GM23248 (cell line): ENCODE measurements at places on chromosomes 5 and 9.

DNA sequence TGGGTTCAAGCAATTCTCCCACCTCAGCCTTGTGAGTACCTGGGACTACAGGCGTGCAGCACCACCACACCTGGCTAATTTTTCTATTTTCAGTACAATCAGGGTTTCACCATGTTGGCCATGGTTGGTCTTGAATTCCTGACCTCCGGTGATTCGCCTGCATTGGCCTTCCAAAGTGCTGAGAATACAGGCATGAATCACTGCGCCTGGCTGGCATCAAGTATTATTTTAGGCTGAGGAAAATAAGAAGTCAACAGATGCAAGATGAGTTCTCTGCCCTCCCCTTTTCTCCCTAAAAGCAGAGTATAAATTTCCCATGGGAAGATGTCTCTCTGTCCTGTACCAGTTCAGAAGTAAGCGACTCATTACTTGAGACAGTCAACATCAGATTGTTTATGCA, 71.5 kb downstream of the ELAVL2 start:
- no peak for DNase-seq

DNA sequence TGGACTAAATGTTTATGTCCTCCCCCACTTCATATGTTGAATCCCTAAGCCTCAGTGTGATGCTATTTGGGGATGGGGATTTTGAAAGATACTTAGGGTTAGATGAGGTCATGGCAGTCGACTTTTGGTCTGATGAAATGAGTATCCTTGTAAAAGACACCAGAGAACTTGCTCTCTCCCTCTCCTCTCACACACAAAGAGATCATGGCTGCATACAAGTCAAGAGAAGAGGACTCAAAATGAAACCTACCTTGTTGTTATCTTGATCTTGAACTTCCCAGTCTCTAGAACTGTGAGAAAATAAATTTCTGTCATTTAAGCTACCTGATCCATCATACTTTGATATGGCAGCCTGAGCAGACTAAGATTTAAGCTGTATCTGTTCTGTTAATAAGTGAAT, 144.0 kb upstream of the HAPLN1 start:
- no peak for DNase-seq

DNA sequence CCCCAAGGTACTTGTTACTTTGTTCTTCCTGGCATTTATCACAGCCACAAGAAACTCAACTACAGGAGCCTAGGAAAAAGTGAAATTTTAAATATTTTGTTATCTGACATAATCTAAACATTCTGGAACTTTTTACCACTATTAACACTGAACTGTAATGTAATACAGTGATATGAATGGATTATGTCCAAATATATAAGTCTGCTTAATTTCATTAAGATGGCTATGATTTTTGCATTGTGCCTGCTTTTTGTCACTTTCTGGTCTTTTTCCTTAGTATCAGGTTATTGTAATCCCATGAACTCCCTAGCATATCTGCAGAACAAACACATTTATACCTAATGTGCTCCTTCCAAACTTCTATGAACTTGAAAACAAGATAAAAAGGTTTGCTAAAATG, 35.8 kb downstream of the PJA2 start:
- DNase-seq, result no peak

DNA sequence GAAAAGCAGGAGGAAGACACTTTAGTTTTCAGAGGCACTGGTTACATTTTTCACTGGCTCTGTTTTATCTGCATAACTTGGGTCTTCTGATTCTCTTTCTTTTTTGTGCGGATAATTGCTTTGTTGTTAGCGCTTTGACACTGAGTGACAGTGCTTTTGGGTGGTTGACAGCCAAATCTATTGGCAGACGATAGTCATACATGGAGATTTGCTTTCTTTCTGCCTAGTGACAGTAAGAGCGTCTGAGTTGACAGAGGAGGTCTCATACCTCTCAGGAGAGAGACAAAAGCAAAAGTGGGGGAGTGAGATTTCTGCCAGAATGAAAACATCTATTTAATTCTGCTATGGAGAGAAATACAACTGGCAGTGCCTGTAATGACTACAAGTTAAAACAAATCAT, 2278.0 kb upstream of the WWC1 start:
- DNase-seq, result no peak

DNA sequence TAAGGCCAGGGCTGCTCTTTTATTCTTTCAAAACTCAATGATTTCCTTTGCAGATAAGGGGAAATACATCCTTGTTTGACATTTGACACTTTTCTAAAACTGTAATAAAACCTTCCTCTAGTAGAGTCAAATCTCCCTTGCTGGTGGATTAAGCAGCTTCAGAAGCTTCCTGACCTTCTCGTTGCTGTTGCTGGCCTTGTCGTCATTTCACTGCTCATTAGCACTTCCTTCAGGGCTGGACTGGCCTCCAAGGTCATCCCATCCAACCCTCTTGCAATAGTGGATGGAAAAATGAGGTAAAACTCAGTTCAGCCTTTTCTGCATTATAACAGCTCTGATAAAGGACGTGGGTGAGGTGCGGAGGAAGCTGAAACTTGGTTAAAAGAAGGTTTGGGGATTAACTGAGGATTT, 1.1 kb upstream of the ADAMTSL1 start:
- peak; percentile 63 for DNase-seq

GRCh38 chr9:77832639-77833038, 184.5 kb upstream of the GNA14 start:
- DNase-seq, result no peak

DNA sequence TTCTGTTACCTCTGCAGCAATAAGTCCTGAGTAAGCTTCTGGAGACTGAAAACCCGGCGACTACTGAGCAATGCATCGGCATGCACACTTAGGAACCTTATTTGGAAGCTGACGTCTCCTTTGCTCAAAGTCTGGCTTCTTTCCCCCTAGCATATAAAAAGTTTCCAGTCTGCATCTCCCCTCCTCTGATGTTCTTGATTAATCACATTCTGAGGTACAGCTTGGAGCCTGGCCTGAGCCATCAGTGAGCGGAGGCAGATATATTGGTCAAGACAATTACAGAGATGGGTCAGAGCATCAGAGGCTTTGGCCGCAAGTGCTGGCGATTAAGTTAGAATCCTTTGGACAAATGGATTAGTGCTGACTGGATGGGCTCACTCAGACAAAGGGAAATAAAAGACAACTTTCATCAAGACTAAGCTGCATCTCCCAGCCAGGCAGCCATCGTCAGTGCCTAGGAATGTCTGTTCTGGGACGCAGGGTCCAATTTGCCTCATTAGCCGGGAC, 140.7 kb downstream of the MTX3 start:
- peak; percentile 72 for DNase-seq

DNA sequence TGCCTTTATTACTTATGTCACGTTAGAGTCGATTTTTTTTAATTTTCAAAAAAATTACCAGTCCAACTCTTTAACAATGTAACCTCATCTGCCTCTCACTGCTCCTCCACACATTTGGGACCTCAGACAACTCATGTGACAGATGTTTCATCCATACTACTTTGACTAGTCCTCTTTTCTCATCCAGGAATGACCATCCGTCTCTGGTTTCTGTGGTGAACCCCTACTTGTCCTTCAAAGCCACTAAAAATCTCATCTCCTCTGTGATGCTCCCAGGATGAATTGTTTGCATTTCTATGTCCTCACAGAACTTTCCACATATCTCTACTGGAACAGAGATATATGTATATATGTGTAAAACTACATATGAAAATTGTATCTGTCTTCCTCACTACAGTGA, 149.8 kb upstream of the ZNF462 start:
- DNase-seq, result no peak

- peak; percentile 72 for DNase-seq
Measured at GRCh38 chr5:96660971-96661854, 963 bp upstream of the CAST start.

DNA sequence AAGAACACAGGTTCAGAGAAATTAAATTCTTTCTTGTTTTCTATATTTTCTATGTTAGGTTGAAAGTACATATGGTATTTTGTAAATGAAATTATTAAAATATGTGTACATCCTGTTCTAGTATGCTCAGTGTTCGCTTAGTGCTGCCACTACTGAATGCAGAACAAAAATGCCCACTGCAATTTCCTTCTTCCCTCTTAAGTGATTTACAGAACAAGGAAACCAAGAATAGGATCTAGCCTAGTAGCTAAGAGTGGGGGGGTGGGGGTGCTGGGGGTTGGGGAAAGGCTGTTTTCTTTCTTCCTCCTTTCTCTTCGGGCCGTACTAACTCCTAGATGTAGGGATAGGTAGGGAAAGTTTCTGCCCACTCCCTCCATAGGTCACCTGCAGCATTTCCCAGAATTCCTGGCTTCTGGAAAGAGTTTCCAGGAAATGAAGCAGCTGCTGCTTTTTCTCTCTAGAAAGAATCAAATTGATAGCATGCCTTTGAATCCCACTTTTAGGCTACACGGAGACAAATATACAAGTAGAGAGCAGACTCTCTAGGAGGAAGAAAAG, 15.7 kb downstream of the SPATA9 start:
- no peak for DNase-seq

DNA sequence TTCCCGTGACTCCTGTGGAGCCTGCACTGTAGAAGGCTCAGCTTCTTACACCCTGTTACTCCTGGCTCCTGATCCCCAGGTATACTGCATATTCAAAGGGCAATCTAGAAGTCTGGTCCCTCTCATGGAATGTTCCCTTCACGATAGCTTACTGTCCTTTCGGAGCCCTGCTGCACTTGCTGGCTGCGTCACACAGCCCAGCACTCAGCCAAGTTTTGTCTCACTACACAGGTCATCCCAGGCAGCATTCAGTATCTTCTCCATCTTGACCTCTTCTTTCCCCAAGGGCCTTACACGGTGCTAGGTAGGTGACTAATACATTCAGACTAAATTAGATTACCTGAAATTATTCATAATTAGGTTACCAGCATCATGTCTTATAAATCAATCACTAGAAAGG, 123.7 kb downstream of the WDR41 start:
- no peak for DNase-seq

DNA sequence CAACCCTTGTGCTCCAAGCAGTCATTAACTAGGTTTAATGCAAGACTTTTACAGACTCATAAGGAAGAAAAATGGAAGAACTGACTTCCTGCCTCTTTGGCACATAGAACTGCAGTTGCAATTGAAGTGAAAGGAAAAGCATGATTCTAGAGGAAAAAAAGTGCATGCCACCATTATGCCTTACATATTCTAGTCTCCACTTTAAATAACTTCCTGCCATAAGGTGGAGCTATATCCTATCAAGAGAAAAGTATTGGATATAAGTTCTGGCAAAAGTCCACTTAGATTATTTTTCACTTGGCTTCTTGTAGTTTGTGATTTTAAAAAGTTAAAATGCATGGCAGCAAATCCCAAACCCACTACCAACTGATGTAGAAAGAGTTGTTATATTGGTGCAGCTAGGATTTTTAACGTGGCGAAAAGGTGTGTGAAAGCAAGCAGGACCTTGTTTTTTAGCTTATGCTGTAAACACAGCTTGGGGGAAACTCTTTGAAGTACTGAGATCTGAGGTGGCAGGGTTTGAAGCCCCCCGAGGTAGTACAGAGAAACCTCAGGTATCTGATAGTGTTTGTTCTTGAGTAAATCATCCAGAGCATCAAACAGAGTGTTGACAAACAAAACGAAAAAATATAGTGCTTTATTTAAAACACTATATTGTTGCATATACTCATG, 117.9 kb downstream of the ANXA1 start:
- DNase-seq, result peak; percentile 21

- no peak for DNase-seq
Measured at GRCh38 chr5:88661806-88662207, 221.2 kb downstream of the MEF2C start.

- no peak for DNase-seq
Measured at GRCh38 chr9:71985297-71985911, 74.0 kb downstream of the C9orf85 start.

- DNase-seq, result no peak
Measured at GRCh38 chr5:149757956-149758355, 27.8 kb downstream of the PPARGC1B start.

- DNase-seq, result no peak
Measured at GRCh38 chr5:56574778-56575177, 240.6 kb upstream of the MAP3K1 start.

- peak; percentile 87 for DNase-seq
Measured at GRCh38 chr9:20315677-20316076, 306.6 kb downstream of the MLLT3 start.

- peak; percentile 62 for DNase-seq
Measured at GRCh38 chr9:91117959-91118703, 243.6 kb downstream of the AUH start.

DNA sequence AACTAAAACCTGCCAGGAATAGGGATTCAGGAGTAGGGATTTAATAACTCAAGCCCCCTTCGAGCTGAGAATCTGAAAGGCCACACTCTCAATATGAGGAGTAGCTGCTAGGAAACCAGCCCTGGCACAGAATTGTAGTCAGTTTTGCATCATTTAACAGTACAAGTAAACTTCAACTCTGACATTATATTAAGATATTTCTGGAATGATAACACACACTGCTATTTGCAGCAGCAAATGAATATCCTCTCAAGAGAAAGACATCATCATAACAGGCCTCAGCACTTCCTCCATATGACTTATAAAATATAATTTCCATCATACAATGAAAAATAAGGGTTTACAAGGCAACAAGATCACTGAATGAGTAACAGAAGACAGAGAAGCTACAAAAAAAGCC, 138.2 kb upstream of the RFX3 start:
- peak; percentile 6 for DNase-seq

- no peak for DNase-seq
Measured at GRCh38 chr5:148739023-148739422, 84.7 kb upstream of the HTR4 start.

DNA sequence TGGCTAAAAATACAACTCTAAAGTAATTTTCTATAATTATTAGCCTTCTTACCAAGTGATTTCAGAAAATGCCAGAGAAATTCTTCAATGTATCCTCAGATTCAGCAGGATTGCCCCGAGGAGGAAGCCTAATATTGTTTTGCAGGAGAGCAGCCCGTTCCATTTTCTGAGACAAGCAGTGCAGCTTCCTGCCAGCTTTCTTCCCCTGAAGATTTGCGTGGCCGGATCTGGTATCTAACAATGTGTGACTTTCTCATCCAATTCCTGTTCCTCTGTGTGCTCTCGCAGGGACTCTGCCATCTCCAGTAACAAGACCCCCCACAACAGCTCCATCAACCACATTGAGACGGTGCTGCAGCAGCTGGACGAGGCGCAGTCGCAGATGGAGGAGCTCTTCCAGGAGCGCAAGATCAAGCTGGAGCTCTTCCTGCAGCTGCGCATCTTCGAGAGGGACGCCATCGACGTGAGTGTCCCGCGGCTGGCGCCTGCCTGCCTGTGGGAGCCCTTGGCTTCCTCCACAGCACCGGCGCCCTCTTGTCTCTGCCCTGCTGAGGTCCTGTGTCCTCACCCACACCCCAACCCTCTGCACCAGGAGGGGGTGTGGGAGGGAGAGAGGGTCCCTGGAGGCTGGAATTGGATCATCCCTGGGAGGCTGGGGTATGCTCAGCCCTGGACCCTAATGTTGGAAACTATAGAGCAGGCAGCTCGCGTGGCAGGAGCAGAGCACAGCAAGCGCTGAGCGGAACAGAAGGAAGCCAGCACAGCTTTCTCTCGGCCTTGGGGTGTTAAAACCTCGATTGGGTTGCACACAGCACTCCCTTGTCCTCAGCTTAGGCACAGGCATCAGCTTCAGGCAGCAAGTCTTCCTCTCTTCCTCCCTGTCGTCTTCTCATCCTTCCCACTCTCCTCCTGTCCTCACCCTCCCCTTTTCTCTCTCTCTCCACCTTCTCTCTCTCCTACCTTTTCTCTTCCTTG, 216.2 kb downstream of the TRIO start:
- no peak for DNase-seq

- peak; percentile 77 for DNase-seq
Measured at GRCh38 chr9:136354592-136355085, 8.9 kb downstream of the DNLZ start.
